LHCN-M2 (cell line): ENCODE measurements at places on chromosomes 1 and 21.

GRCh38 chr1:78663923-78664322 lies 14.3 kb downstream of the IFI44 start:
- no peak for DNase-seq

DNA sequence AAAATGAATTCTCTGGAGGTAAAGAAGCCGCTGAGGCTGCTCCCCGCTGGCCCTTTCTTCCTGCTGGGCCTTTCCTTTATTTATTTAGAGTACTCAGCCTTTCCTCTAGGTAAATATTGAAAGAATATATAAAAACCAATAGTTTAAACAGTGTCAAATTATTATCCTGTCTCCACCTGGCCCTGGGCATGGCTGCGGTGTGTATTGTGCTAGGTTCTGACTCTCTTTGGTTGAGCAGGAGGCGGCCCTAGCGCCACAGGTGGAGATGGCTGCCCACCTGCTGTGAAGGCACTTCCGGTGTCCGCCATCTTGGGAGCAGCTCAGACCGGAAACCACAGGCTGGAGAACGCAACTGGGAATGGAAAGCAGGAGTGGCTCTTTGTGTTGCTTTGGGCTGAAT lies 29.0 kb upstream of the CLDN14 start:
- no peak for DNase-seq

- no peak for DNase-seq
Measured at GRCh38 chr1:11380500-11380899, 98.5 kb upstream of the DISP3 start.

GRCh38 chr1:160163615-160164014 lies 12.2 kb downstream of the ATP1A4 start:
- DNase-seq, result peak; percentile 34

GRCh38 chr1:101295209-101295608 lies 58.4 kb downstream of the S1PR1 start:
- DNase-seq, result no peak

DNA sequence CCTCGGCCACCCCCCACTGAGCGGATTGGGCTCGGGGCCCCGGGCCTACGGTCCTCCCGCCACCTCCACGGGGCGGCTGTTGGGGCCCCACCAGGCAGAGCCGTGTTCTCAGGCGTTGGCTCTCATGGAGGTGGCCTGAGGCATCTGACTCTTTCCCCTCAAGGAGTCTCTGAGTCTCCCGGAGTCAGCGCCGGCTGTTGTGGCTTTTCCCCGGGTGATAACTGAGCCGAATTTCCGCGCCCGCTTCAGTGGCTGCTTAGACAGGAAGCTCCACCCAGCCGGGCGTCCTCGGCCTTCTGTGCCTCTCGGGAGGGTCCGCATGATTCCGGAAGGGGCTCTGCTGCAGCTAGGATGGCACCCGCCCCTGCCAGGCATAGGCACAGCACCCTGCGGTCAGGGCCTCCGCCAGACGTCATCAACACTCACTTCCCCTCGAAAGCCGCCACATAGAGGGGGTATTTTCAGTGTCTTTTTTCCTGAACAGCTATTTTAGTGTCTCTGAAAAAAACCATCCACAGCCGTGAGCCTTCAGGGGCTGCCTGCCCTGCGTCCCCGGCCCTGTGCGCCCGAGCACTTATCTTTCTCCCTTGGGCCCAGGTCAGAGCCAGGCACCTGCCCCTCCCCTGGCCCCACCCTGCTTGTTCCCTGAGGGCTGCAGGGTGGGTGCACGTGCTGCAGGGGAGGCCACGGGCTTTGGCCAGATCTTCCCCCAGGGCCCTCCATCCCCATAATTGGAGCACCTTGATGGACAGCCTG lies 72.9 kb downstream of the SKI start:
- DNase-seq, result peak; percentile 79

GRCh38 chr21:40386294-40386911 lies 460.6 kb downstream of the DSCAM start:
- DNase-seq, result no peak

DNA sequence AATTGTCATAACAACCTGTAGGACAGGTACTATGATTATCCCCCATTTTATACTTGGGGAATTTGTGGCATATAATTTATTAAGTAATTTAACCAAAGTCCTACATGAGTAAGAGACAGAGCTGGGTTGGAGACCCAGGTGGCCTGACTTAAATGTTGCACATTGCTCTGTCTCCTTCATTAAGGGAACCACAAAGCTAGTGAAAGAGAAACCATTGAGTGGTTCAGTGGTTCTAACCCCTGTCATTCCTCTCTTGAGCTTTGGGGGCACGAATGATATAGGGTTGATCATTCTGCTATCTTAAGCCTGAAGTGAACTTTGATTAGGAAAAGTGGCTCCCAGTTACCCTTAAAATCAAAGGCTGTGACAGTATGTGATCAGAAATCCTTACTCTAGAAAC lies 5.3 kb upstream of the MAP3K7CL start:
- DNase-seq, result no peak

GRCh38 chr1:33151116-33151515 lies 30.7 kb downstream of the TRIM62 start:
- DNase-seq, result no peak

- no peak for DNase-seq
Measured at GRCh38 chr1:63922848-63923247, 149.0 kb downstream of the ROR1 start.

- DNase-seq, result no peak
Measured at GRCh38 chr1:170705981-170706380, 42.0 kb downstream of the PRRX1 start.

DNA sequence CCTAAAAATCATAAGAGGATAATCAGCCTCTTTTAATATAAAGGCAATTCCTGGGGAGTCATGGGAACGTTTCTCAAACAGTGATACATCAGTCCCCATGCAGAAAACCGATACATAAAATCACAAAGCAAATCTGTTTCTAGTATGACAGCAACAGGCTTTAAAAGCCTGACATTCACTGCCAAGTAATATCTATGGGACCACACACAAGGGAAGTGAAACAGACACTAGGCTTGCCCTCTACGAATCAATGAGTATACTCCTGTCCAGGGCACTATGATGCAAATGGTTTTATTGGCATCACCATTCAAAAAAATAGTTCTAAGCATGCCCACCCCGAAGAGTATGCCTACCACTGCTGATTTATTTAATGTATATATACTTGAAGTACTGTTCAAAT lies 54.4 kb downstream of the TIAM1 start:
- no peak for DNase-seq

- DNase-seq, result peak; percentile 84
Measured at GRCh38 chr1:93816970-93817678, 61.9 kb downstream of the DNTTIP2 start.

DNA sequence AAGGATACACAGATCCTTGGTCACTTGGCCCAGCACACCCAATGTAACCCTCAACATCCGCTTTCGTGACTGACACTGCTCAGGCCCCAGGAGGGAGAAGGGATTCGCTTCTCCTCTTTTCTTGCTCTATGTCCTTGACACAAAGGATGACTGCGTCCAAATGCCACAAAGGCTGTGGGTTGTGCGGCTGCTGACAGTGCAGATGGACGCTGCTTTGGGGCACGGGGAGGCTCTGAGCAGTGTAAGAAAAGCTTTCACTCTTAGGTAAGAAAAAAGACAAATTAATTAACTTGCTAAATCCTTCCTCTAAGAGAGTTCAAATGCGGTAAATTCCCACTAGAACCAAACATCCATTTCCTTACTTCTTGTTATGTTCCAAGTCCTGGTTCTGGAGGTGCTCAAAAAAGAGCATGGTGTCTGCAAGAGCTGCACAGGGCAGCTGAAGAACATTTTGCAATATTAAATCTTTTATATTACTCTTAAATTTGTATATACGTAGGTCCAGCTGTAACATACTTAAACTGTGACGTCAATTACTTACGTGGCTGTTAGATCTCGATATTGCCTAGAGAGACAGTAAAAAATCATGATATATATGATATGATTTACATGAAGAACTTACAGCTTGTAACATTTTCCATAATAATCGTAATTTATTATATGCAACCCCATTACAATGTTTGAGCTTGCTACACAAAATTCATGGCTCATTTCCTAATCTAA lies 19.4 kb upstream of the EPHB2 start:
- DNase-seq, result no peak

GRCh38 chr1:90384193-90384592 lies 332.9 kb downstream of the BARHL2 start:
- no peak for DNase-seq

GRCh38 chr1:91201694-91202093 lies 179.9 kb upstream of the ZNF644 start:
- no peak for DNase-seq

DNA sequence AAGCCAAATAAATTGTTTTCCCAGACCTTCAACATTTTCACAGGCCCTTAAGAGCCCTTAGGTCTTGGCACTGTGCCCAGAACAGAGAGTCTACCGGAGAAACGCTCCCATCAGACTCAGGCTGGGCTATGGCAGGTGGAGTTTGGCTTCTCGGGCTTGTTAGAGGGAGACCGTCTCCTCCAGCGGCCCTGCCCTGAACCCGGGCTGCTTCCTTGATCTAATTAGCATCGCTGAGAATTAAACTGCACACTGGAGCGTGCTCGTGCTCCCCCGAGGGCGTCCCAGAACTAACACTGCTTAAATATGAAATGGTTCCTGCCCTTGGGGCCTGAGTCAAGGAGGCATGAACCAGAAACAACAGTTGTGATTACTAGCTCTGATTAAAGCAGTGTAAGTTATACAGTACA lies 634.4 kb downstream of the MATN1 start:
- DNase-seq, result no peak

DNA sequence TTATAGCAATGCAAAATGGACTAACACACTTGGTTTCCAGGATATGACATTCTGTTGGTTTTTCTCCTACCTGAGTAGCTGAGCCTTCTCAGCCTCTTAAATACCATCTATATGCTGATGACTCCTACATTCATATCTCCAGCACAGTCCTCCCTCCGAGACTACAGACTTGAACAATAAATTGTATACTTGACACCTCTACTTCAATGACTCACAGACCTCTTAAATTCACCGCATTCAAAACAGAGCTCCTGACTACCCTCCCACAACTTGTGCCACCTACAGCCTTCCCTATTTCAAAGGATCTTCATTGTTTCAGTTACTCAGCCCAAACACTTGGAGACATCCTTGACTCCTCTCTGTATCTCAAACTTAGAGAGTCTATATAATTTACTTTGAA lies 66.8 kb upstream of the ASB17 start:
- DNase-seq, result no peak

DNA sequence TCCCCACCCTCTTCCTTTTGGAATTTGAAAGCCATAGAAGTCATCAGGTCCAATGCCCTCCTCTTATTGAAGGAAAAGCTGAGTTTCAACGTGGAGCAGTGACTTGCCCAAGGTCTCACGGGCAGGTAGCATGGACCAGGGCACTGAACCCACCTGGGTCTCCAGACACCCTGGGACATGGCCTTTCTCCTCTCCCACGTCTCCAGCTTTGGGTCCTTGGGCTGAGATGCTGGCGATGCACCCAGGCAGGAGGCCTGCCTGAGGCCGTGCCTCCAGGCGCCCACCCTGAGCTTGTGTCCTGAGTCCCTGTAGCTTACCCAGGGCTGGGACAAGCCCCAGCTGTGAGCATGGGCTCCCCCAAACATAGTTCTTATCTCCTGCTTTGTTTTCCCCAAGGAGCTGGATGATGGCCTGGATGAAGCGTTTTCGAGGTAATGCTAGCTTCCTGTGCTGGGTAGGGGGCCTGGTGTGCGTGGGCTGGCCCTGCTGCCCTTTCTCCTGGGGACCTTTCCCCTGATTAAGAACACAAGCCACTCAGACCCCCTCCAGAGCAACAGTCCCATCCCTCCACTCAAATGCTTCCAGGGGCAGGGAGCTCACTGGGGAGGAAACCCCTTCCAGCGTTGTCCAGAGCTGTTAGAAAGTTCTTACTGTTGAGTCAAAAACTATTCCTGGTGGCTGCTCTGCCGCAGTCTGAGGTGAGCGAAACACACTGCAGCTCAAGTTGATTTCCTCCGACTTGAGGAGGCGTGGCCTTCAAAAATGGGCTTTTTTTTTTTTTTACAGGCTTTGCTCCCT lies 21.6 kb downstream of the LDLRAP1 start:
- no peak for DNase-seq

DNA sequence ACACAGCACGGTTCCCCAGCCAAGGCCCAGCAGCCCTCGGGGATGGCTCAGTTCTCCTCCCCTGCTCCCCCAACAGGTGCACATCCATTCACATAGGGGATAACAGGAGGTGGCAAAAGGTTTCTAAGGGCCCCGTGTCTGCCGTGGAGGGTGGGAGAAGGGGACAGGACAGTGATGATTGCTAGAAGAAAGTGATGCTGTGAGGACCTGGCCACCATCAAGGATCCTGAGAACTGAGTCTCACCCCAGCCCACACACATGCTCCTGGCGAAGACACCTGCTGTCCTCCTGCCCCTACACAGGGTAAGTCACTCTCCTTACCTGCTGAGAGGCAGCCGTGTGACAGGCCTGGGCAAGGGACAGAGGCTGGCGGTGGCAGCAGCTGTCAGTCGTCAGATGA lies 54.5 kb downstream of the GNG4 start:
- no peak for DNase-seq

GRCh38 chr1:184399192-184399847 lies 12.5 kb downstream of the C1orf21 start:
- no peak for DNase-seq

DNA sequence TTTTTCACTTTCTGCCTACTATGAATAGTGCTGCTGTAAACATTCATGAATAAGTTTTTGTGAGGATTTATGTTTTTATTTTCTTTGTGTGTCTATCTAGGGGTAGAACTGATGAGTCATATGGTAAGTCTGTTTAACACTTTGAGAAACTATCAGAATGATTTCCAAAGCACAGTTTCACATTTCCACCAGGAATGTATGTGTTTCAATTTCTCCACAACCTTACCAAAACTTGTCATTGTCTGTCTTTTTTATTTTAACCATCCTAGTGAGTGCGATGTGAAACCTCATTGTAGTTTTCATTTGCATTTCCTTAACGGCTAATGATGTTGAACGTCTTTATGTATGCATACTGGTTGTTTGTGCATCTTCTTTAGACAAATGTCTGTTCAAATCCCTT lies 23.5 kb downstream of the RNASEL start:
- peak; percentile 25 for DNase-seq

- DNase-seq, result no peak
Measured at GRCh38 chr1:6235296-6235677, 477 bp downstream of the ICMT start.

GRCh38 chr1:145730900-145731299 lies 11.6 kb downstream of the CD160 start:
- no peak for DNase-seq

DNA sequence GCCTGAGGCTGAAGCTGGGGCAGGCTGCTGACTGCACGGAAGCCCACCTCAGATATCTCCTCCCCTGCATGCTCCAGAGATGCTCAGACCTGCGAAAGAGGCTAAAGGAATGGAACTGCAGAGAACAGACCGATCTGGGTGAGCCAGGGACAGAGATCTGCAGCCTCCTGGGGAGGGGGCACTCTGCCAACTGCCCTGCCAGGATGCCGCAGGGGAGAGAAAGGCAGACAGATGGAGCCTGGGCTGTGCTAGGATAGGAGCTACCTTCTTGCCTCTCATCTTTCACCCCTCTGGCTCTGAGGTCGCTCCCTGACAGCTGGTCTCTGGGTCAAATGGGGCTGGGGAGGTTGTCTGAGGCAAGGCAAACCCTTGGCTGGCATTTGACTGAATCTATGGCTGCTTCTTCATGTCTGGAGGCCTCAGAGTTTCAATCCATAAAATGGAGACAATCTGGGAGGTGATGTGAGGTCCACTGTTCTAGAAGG lies 238.2 kb downstream of the GRIK3 start:
- no peak for DNase-seq

- DNase-seq, result no peak
Measured at GRCh38 chr1:27990920-27991537, 31.3 kb downstream of the XKR8 start.
